Peyer's patch (tissue), 4 donors: ENCODE measurements at places on chromosomes 3 and 15. TPM values are rescaled to one million over a fixed set of nuclear protein-coding genes. Genes with fewer than 3 reads are reported as not detected.

DNA sequence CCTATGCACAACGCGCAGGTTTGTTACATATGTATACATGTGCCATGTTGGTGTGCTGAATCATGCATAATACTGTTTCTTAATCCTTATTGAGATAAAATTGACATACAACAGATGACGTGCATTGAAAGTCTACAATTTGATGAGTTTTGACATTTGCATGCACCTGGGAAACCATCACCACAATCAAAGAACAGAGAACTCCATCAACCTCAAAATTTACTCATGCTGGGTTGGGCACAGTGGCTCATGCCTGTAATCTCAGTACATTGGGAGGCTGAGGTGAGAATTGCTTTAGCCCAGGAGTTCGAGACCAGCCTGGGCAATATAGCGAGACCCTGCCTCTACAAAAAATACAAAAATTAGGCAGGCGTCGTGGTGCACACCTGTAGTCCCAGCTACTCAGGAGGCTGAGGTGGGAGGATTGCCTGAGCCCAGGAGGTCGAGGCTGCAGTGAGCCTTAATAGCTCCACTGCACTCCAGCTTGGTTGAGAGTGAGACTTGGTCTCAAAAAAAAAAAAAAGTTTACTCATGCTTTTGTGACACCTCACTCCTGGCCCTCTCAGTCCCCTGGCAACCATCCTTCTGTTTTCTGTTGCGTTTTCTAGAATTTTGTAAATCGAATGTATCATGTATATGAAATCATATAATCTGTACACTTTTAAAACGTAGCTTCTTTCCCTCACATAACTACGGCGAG, 56.6 kb downstream of the BHLHE40 start:
- DNase-seq = no peak
- no peaks in the 10 kb centered on the region for H3K4me1 ChIP-seq
- H3K27ac ChIP-seq = no peak overlapping the region
- H3K27me3 ChIP-seq = no peaks in the 10 kb centered on the region
- H3K36me3 ChIP-seq = no peaks in the 10 kb centered on the region

DNA sequence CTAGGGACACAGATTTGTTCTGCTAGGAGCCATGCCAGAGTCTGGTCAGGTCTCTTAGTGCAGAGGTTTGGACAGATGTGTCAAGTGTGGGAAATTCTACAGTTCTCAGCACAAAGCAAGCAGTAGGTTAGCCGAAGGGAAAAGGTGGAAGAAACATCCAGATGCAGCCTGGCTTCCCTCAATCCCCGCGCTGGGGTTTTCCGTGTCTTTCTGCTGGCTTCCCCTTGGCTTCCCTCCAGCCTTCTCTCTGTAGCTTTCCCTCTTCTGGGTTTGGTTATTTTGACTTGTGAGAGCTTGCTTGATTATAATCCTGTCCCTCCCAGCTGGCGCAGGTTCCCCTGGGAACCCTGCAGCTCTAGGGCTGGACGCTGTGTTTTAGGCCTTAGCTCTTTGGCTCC, 4.1 kb downstream of the TF start:
- no peaks in the 10 kb centered on the region for H3K36me3 ChIP-seq
- no peaks in the 10 kb centered on the region for H3K4me1 ChIP-seq
- H3K27me3 ChIP-seq = no peaks in the 10 kb centered on the region
- no peak overlapping the region for H3K27ac ChIP-seq

GRCh38 chr3:188542196-188542595, 388.2 kb downstream of the LPP start:
- no peaks in the 10 kb centered on the region for H3K27me3 ChIP-seq
- H3K4me1 ChIP-seq = no peaks in the 10 kb centered on the region
- no peaks in the 10 kb centered on the region for H3K36me3 ChIP-seq
- no peak overlapping the region for H3K4me3 ChIP-seq
- H3K27ac ChIP-seq = no peak overlapping the region

GRCh38 chr3:42539871-42540714, 37.6 kb downstream of the VIPR1 start:
- DNase-seq = peak; percentile 78
- no peaks in the 10 kb centered on the region for H3K27me3 ChIP-seq
- no peak overlapping the region for H3K4me3 ChIP-seq
- no peaks in the 10 kb centered on the region for H3K4me1 ChIP-seq
- H3K27ac ChIP-seq = no peak overlapping the region

- no peaks in the 10 kb centered on the region for H3K4me1 ChIP-seq
- no peaks in the 10 kb centered on the region for H3K27me3 ChIP-seq
- DNase-seq = no peak
- no peak overlapping the region for H3K27ac ChIP-seq
These were observed 49.3 kb downstream of the CLDN18 start for GRCh38 chr3:138059261-138059660.

DNA sequence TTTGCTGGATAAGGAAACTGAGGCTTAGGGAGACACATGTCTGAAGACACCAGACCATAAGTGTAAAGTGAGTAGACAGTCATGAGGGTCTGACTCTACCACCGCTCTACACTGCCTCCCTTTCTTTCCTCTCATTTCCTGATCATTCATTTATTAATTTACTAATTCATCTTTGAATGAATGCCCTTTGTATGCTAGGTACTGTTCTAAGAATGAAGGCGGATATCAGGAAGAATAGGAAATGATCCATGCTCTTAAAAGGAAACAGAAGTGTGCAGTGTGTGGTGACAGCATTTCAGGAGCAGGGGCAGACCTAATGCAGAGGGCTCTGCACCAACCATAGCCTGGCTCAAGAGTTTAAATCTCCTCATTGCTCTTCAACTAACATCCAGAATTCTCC, 31.8 kb upstream of the PSMD6 start:
- no peak for DNase-seq
- H3K27me3 ChIP-seq = no peaks in the 10 kb centered on the region
- H3K4me1 ChIP-seq = no peaks in the 10 kb centered on the region
- no peak overlapping the region for H3K27ac ChIP-seq
- no peaks in the 10 kb centered on the region for H3K36me3 ChIP-seq

DNA sequence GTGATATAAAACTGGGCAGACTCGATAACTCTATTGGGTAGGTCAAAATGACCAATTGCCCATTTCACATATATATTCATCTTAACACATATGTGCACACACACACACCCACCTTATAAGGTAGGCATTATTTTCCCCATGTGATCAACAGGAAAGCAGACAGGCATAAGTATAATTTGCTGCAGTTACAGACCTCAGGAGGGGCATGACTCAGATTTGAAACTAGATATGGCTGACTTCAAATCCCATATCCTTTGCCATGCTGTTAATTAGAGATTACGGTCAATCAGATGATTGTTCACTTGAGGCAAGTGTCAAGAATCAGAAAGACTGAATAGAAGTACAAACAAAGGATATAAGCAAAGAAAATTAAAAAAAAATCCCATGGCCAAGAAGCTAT, 910.6 kb downstream of the NTRK3 start:
- H3K36me3 ChIP-seq = no peaks in the 10 kb centered on the region
- no peak for DNase-seq
- H3K4me3 ChIP-seq = no peak overlapping the region
- H3K27ac ChIP-seq = no peak overlapping the region
- H3K4me1 ChIP-seq = no peaks in the 10 kb centered on the region

- H3K27me3 ChIP-seq = peaks cover 23% of the 10 kb centered on the region
- H3K27ac ChIP-seq = no peak overlapping the region
These were observed 574 bp downstream of the SLC38A3 start for GRCh38 chr3:50205413-50206276.

- no peaks in the 10 kb centered on the region for H3K36me3 ChIP-seq
- no peak overlapping the region for H3K4me3 ChIP-seq
- H3K27ac ChIP-seq = no peak overlapping the region
- no peaks in the 10 kb centered on the region for H3K27me3 ChIP-seq
- H3K4me1 ChIP-seq = no peaks in the 10 kb centered on the region
- peak; percentile 87 for DNase-seq
These were observed 96.0 kb downstream of the LRRK1 start for GRCh38 chr15:101014921-101015841.

- no peak overlapping the region for H3K4me3 ChIP-seq
- H3K4me1 ChIP-seq = peaks cover 12% of the 10 kb centered on the region
- no peak overlapping the region for H3K27ac ChIP-seq
- DNase-seq = no peak
- no peaks in the 10 kb centered on the region for H3K36me3 ChIP-seq
These were observed 4.6 kb upstream of the ANKRD63 start for GRCh38 chr15:40287505-40287904.

DNA sequence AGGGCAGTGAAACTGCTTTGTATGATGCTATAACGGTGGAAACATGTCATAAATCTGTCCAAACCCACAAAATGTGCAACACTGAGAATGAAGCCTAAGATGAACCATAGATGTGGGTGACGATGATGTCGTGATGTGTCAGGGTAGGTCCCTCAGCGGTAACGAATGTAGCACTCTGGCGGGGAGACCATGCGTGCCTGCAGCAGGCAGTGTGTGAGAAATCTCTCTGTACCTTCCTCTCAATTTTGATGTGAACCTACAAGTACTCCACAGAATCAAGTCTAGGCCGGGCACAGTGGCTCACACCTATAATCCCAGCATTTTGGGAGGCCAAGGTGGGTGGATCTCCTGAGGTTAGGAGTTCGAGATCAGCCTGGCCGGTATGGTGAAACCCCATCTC, 268.2 kb upstream of the LYSMD4 start:
- H3K27me3 ChIP-seq = no peaks in the 10 kb centered on the region
- H3K4me3 ChIP-seq = no peak overlapping the region
- no peaks in the 10 kb centered on the region for H3K4me1 ChIP-seq
- H3K27ac ChIP-seq = no peak overlapping the region
- no peaks in the 10 kb centered on the region for H3K36me3 ChIP-seq

GRCh38 chr15:56175788-56176187, 67.9 kb downstream of the RFX7 start:
- H3K27ac ChIP-seq = no peak overlapping the region
- no peaks in the 10 kb centered on the region for H3K4me1 ChIP-seq
- peaks cover 18% of the 10 kb centered on the region for H3K36me3 ChIP-seq
- no peak overlapping the region for H3K4me3 ChIP-seq
- H3K27me3 ChIP-seq = no peaks in the 10 kb centered on the region

- peaks cover 3% of the 10 kb centered on the region for H3K36me3 ChIP-seq
- H3K27ac ChIP-seq = no peak overlapping the region
- H3K4me1 ChIP-seq = no peaks in the 10 kb centered on the region
- no peak for DNase-seq
- H3K4me3 ChIP-seq = no peak overlapping the region
These were observed 86.9 kb downstream of the C3orf80 start for GRCh38 chr3:160312014-160312624.

DNA sequence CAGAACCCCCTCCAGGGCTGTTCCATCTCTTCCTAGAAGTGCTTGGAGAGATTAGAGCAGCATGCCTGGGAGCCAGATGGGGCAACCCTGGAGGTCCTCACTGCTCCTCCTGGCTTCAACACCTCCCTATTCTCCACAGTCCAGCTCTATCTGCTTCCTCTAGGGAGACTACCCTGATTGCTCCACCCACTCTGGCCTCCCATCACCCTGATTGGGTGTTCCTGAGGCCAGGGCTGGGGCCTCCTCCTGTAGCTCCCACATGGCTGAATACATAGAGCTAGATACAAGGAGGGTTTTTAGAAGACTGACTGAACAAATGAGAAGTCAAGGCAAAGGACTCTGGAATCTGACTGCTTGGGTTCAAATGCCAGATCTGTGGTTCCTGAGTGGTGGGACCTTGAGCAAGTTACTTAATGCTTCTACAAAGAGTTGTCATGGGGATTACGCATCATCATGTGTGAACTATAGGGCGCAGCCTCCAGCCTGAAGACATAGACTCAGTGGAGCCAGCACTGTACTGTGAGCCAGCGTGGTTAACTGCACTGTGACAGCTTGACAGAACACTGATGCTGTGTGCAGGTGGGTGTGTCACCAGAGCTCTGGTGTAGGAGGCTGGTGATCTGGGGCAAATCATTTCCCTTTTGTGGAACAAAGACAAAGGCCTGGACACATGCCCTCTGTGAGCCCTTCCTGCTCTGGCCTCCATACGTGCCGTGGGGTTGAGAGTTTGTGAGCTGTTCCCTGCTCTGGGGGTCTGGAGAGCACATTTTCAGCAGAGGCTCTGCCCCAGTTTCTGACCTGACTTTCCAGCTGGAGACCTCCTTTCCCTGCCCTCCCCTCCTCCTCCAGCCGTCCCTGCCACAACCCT, 74.8 kb downstream of the SCN5A start:
- H3K4me3 ChIP-seq = no peak overlapping the region
- no peaks in the 10 kb centered on the region for H3K27me3 ChIP-seq
- H3K4me1 ChIP-seq = no peaks in the 10 kb centered on the region

DNA sequence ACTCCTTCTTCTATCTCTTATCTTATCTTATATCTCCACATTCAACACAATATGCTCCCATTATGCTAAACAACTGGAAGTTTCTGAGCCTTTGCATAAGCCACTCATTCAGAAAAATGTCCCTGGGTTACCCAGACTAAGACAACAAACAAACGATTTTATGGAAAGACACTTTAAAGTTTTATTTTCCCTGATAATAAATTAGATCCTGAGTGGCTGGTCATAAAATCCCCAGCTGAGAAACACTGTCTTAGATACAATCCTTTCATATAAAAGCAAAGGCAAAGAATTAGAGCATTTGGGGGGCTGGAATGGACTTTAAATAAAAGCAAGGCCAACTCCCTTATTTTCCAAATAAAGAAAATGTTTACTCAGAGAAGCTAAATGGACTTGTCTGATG, 322.3 kb downstream of the GBE1 start:
- H3K36me3 ChIP-seq = no peaks in the 10 kb centered on the region
- no peaks in the 10 kb centered on the region for H3K4me1 ChIP-seq
- no peak overlapping the region for H3K4me3 ChIP-seq
- no peak for DNase-seq
- H3K27me3 ChIP-seq = no peaks in the 10 kb centered on the region

DNA sequence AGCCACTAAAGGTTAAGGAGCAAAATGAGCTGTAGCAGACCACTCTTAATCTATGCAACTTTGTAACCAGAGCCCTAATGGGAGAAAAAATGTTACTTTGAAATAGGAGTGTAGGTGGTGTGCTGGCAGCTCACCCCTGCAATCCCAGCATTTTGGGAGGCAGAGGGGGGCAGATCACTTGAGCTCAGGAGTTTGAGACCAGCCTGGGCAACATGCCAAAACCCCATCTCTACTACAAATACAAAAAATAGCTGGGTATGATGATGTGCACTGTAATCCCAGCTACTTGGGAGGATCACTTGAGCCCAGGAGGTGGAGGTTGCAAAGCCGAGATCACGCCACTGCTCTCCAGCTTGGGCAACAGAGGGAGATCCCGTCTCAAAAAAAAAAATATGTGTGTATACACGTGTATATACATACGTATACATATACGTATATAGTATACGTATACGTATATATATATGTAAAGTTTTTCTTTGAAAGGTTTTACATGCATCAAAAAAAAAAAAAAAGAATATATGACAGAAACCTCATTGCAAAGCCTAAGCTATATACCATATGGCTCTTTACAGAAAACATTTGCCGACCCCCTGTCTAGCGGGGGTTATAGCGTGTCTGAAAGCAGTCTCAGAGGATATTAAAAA, 15.7 kb downstream of the CAPN7 start:
- no peaks in the 10 kb centered on the region for H3K27me3 ChIP-seq
- no peak overlapping the region for H3K27ac ChIP-seq
- no peaks in the 10 kb centered on the region for H3K4me1 ChIP-seq
- DNase-seq = no peak
- no peak overlapping the region for H3K4me3 ChIP-seq
- H3K36me3 ChIP-seq = peaks cover 85% of the 10 kb centered on the region

GRCh38 chr15:32904448-32904847, 186.6 kb downstream of the GREM1 start:
- H3K4me1 ChIP-seq = peaks cover 3% of the 10 kb centered on the region
- H3K4me3 ChIP-seq = no peak overlapping the region
- DNase-seq = no peak
- no peaks in the 10 kb centered on the region for H3K36me3 ChIP-seq
- no peak overlapping the region for H3K27ac ChIP-seq

The SCN11A gene
- total RNA-seq = 0.67 TPM

The AHSG gene
- total RNA-seq = not detected

The EFCAB12 gene
- total RNA-seq = not detected

The MCF2L2 gene
- 12.4 TPM for total RNA-seq

The TMC3 gene
- total RNA-seq = not detected

The DUOXA2 gene
- total RNA-seq = not detected

The GUCA1C gene
- total RNA-seq = not detected

The CCDC191 gene
- 3.3 TPM for total RNA-seq

The NECTIN3 gene
- 57.1 TPM for total RNA-seq
